ENCODE measurements at places on chromosomes 2 and 18.

GRCh38 chr2:138012082-138012481 lies 47.8 kb downstream of the HNMT start:
- DNase-seq, result no peak

- peak; percentile 33 for DNase-seq
Measured at GRCh38 chr2:76491503-76491902, 780.8 kb upstream of the GCFC2 start.

GRCh38 chr18:55018602-55019001 lies 59.3 kb upstream of the CCDC68 start:
- DNase-seq, result no peak

DNA sequence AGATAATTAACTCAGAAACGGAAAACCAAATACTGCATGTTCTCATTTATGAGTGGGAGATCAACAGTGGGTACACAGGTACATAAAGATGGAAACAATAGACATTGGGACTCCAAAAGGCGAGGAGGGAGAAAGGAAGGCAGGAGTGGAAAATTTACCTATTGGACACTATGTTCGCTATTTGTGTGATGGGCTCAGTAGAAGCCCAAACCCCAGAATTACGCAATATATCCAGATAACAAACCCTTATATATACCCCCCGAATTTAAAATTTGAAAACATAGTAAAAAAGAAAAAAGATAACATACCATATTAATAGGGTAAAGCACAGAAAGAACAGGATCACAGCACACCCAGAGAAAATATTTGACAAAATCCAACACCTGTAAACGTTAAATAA lies 1351.7 kb upstream of the FAM98A start:
- no peak for DNase-seq

GRCh38 chr2:183919926-183920325 lies 678.4 kb upstream of the ZNF804A start:
- no peak for DNase-seq

GRCh38 chr2:234611209-234611608 lies 114.3 kb upstream of the ARL4C start:
- no peak for DNase-seq

DNA sequence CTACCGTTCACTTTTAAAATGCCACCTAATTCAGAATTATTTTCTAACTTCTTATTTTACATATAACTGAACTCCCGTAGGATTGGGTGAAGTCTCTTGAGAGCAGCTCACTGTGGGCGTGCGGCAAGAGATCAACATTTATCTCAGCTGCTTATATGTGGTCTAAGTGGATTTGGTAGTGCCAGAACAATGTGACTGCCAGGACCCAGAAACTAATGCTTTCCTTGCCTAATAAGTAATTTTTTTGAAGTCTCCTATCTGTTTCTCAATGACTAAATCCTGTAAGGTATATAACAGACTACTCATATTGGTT lies 11.2 kb upstream of the NFE2L2 start:
- no peak for DNase-seq

DNA sequence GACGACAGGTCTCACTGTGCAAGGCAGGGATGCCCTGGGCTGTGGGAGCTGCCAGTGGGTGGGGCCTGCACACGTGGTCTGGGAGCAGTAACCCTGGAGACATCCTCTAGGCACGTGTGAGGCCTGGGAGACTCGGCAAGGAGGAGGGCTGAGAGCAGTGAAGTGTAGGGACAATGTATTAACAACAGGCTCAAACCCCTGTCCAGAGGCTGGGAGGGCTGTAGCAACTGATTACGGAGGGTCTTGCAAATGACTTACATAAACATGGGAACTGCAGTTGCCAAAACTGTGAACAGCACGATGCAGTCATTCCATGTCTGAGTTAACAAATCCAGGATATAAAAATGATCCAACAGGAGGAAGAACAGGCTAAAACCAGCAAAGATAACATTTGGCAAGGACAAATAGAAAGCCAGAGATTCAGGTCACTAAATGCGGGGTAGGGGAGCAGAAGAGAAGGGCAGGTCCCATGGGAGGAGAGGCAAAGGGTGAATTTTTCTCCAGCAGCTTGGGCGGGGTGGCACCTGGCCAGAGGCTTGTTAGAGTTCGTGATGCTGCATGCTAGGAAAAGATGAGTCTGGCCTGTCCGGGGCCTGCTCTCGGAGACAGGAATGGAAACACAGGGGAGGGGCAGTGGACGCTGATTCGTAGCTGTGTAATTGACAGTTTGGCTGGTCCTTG lies 44.9 kb downstream of the CYP27C1 start:
- no peak for DNase-seq

DNA sequence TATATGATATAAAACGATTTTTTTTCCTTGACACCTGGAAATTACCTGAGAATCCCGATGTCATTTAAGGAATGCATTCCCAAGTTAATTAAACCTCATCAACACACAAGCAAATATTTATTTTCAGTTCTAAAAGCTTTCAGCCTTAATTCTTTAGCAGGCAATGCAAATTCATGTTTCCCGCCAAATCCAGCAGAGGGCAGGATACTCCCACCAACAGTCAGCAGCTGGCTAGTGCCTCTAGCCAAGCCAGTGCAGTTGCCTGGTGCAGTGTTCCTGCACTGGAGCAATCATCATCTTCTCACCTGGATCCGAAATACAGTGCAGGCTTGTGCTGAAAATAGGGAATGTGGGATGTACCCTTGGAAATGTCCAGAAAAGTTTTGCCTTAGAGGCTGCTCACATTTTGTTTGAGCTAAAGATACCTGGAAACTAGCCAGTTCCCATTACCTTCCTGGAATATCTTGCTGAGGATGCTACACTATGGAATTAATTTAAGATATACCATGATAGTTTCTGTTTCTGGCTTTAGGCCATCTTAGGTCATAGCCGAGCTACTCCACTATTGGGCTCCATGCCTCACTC lies 48.4 kb upstream of the CYTIP start:
- peak; percentile 73 for DNase-seq

GRCh38 chr2:209570194-209570593 lies 146.3 kb downstream of the MAP2 start:
- DNase-seq, result no peak

GRCh38 chr2:106158871-106159270 lies 35.2 kb downstream of the UXS1 start:
- DNase-seq, result no peak

GRCh38 chr2:148970385-148970784 lies 68.1 kb upstream of the LYPD6B start:
- no peak for DNase-seq

GRCh38 chr18:71209944-71210343 lies 921.1 kb downstream of the SOCS6 start:
- no peak for DNase-seq

DNA sequence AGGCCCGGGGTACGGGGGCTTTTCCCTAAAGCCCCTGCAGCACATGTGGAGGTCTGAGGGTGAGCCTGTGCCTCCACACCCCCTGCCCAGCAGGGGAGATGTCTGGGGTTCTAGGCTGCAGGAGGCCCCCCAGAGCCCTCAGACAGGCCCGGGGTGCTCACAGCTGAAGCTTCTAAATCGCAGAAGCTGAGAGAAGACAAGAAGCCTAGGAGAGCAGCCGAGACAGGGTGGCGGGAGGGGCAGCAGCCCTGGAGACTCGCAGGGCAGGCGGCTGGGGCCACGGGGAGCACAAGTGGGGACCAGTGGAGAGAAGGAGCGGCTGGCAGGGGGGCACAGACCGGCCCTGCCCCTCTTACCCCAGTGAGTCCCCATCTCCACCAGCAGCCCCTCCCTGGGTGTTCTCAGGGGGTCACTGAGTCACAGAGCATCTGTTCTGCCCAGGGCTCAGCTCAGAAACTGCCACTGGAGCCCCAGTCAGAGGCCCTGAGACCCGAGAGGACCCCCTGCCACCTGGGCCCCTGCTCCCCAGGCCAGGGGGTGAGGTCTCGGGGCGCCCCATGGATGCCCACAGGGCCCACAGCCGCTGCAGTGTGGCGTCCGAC lies 26.1 kb downstream of the GPC1 start:
- DNase-seq, result no peak

- no peak for DNase-seq
Measured at GRCh38 chr18:34631093-34631966, 78.8 kb upstream of the DTNA start.

DNA sequence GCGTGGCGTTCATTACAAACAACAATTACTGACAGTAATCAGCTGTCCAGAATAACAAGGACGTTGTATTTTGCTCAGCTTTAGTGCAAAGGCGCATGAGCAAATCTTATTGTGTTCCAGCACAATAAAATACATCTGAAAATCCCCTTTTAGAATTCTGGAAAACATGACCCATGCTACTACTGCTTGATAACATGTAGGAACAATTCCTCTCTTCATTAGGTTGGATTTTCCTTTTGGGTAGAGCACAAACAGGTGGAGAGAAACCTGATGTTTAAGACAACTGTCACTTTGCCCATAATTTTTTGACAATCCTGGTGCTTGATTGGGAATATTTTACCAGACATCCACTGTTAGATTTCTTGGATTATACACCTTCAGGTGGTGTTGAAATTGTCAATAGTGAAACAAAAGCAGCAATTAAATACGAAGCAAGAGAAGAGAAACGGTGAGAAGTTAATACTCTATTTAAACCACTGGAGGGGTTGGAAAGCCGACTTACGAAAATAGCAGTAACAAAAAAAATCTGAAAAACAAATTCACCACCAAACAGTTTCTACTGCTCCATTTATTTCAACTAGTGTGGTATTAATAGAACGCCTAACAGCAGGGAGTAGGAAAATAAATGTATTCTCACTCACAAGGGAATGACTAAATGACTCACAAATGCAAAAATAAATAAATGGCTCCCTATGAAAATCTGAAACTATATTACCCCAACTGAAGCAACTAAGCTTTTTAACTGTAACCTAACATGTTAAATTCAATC lies 102.7 kb downstream of the CPO start:
- DNase-seq, result no peak

DNA sequence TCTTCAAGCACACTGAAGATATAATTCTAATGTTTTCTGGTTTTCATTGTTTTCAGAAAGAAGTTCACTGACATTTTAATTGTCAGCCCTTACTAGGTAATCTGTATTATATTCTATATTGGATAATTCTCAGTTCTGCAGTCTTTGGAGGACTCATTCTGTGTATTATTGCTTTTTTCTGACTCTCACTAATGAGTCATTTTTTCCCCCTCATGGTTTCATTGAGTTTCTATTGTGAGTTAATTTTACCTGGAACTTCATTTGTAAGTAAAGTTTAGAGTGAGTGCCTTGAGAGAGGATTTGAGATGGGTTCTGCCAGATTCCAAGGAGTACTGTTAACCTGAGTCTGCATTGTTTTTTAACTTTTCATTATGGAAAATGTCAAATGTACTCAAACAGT lies 90.4 kb upstream of the LYPD1 start:
- no peak for DNase-seq

DNA sequence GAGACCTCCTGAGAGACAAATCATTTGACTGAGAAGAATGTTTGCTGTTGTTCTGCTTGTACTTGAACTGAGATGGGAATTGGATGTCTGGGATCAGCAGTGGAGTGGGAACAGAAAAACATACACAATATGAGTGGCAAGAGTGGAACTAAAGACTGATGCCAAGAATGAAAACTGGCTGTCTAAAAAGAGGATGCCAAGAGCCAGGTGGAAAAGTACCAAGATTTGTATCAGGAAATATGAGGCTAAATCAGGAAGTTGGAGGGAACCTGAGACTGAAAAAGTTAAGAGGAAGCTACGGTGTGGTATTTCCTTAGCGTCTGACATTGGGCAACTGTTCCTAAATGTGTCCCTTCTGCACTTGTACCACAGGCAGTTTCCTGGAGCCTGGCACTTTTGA lies 440.9 kb upstream of the CELF4 start:
- DNase-seq, result no peak

DNA sequence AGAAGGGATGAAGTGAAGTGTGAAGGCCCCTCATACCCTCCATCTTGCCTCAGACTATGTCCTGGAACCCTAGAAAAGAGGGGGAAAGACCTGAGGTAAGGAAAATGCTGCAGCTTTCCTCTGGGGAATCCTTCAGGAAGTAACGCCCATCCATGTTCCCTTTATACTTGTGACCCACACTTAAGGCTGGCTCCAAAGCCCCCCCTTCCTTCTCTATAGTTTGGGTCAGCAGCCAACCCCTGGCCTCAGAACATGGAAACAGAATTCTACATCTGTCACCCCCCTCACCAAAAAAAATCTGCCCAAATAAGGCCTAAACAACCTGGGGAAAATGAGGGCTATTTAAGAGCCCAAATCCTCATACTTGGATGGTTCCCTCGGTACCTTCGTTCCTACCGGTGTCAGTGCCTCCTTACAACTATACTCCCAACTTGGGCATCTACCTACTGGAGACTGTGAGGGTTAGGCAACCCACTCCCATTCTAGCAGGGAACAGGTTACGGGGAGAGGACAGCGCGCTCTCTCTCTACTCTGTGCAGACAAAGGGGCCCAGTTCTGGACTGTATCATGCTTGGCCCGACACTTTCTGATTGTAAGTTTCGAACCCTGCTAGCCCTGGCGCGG lies 689 bp downstream of the OST4 start:
- DNase-seq, result no peak

GRCh38 chr18:28767727-28768211 lies 590.8 kb upstream of the CDH2 start:
- no peak for DNase-seq

- DNase-seq, result no peak
Measured at GRCh38 chr2:219003267-219003634, 10.0 kb upstream of the CRYBA2 start.

- DNase-seq, result peak; percentile 52
Measured at GRCh38 chr2:36356298-36356989, 866 bp downstream of the CRIM1 start.

- DNase-seq, result peak; percentile 52
Measured at GRCh38 chr2:164948540-164948939, 6.8 kb downstream of the SLC38A11 start.

DNA sequence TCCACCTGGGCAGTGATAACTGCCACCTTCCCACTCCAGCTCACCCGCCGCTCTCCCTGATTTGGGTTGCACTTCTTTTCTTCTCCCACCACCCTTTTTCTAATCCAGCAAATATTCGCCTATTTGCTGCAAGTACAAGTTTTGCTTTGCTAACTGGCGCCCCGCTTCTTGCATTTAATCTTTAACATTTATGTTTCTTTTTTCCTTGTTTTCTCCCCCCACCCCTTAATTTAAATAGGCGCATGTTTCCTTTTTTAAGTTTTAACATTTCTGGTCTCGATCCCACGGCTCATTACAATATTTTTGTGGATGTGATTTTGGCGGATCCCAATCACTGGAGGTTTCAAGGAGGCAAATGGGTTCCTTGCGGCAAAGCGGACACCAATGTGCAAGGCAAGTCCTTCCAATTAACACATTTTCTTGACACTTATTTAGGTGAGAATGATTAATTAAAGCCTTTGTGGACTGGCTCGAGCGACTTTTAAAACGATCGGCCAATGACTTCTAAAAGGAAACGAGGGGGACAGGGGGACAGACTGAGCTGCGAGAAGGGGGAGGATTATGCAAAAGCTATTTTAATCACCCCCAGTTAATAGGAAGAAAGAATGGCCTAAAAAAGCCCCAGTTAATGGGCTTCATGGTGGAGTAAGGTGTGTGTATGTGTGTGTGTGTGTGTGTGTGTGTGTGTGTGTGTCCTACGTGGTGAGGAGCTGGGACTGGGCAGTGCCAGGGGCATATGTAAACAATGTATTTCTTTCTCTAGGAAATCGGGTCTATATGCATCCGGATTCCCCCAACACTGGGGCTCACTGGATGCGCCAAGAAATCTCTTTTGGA lies 1.6 kb downstream of the TBR1 start:
- no peak for DNase-seq

Data from KBM-7 (cell line).